ENCODE measurements at places on chromosomes 12 and 14.
A peak's percentile ranks its signal among the peaks of the same experiment; 100 is the strongest.

DNA sequence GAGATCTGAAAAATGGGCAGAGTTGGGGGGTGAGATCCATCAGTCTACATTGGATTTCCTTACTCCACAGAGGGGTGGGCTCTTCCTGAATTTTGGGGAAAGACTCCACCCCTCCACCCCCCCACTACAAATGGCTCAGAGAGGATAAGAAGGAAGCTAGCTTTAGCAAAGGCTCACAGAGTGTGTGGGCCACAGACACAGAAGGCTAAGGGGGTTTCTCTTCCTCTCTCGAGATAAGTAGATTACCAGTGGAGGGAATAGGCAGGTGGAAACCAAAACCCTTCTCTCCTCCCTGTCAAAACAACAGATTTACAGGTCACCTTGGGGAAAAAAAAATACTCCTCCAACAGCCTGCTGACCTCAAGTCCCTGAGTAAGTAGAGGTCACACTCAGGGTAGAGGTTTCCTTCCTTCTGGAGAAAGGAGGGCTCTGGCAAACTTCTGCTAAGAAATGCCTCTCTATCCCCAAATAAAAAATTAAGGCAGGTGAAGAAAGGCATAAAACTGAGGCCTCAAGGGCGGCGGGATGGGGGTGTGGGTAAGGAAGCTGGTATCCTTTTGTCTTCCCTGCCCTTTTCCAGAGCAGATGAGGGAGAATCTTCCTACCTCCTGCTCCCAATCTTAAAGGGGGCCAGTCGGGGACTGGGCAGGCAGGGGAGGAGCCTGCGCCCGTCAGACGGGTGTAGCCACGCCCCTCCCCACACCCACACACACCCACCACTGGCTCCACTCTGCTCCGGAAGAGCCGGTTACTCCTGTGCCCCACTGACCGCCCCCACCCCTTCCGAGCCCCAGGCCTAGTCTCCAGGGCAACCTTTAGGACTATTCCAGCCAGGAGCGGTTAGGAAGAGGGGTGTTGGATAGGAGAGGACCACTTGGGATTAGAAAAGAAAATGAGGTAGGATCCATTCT is 1.9 kb upstream of the BAZ2A start:
- peak; percentile 68 for DNase-seq

- DNase-seq: no peak
Observed at GRCh38 chr12:1252758-1253157, 261.7 kb downstream of the ERC1 start.

- DNase-seq: no peak
Observed at GRCh38 chr12:78612190-78612589, 252.4 kb upstream of the SYT1 start.

DNA sequence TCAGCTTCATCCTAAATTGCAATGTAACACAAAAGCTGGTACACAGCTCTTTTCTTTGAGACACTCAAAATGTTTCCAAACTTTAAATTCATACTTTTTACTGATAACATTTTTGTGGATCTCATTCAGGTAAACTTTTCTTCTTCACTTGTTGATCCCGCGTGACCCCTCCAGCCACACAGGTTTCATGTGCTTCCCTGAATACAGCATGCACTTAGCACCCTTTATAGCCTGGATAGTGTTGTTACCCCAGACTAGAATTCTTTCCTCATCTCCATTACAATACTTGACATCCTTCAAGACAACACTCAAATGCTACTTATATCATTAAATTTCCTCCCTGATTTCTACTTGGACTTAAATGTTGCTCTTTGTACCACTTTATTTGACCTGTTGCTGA is 373.4 kb downstream of the RAD51B start:
- DNase-seq: no peak

DNA sequence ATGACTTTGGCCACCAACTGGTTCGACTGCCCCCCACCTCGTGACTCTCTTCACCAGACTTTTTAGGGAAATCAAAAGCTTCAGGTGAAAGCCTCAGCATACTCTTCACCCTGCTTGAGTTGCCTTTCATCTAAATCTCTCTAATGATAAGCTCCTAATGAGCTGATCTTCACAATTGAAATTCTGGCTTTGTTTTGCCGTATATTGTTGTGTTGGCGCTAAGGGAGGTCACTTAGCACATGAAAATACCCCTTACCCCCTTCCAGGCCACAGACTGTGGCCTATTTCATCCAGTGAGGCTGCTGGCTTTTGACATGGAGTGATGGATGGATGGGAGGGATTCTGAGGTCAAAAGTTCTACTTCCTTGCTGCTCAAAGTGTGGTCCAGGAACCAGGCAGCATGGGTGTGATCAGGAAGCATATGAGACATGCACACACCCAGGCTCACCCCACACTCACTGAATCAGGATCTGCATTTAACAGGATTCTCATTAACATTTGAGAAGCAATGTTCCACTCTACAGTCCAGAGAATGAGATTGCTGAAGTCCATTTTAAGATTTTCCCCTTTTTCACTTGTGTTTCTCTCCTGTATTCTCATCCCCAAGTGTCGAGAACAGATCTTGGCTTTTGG is 131.4 kb downstream of the DACT1 start:
- no peak for DNase-seq

DNA sequence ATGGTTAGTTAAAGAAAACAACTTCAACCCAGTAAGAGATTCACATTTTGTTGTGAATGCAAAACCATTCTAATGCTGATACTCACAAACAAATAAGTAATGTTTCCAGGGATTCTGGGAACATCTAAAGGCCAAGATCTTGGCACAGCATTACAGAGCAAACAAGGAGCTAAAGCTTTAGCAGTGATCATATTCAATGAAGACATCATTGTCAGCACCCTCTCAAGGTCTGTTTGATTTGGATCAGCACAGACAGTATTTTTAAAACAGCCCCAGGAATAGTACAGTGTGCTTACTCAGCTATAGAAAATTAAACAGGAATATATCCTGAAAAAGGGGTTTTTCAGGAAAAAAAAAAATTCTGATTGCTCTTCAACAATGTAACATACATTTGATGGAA is 71.4 kb downstream of the TMEM260 start:
- DNase-seq: no peak

GRCh38 chr12:100567945-100568344 is 5.5 kb upstream of the GAS2L3 start:
- DNase-seq: no peak

GRCh38 chr14:50615552-50615951 is 52.6 kb downstream of the SAV1 start:
- no peak for DNase-seq

DNA sequence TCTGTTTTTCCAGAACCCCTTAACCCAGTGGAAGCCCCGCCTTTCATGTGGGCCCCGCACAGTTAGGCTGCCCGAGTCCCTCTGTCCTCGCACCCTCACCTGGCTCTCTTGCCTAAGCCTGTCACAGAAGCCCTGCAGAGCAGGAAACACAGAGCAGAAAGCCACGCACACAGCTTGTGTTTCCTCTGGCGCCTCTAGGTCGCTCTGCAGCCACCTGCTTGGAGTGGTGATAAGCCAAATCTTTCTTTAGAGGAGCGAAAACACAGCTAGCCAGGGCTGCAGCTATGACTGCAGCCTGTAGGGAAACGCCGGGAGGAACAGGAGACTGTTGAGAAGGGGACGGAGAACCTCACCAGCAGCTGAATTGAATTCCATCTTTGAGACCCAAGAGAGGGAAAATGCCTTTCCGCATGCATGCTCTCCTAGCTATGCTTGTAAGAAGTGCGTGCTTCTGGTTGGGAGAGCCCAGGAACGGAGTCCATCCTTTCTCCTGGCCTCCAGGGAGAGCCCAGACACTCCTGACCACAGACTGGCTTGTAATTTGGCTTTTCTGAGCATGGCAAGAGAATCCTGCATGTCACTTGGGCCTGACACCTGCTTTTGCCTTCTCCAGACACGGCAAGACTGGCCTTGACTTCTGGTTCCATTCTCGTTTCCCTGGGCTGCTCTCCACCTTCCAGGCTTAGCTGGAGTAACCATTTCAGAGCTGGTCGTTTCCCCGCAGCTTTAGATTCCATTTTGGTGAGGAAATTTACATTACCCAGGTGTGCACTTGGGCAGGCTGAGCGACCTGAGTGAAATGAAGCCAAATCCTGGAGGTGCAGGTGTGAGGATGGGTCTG is 301.6 kb downstream of the CACNA1C start:
- DNase-seq: no peak

DNA sequence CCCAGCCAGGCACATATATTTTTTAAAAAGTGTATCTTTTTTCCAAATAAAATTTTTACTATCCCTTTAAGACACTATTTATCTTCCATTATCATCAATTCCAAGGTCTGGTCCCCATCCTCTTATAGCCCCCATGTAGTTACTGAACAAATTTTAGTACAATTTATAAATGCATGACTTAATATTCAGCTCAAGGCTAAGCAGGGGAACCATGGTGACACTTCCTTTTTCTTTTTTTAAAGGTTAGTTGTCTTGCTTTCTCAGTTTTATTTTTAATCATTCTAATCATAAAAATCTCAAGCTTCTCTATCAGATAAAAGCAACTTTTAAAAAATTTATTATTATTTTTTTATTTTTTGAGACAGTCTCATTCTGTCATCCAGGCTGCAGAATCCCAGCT is 92.3 kb downstream of the TRAFD1 start:
- DNase-seq: no peak

DNA sequence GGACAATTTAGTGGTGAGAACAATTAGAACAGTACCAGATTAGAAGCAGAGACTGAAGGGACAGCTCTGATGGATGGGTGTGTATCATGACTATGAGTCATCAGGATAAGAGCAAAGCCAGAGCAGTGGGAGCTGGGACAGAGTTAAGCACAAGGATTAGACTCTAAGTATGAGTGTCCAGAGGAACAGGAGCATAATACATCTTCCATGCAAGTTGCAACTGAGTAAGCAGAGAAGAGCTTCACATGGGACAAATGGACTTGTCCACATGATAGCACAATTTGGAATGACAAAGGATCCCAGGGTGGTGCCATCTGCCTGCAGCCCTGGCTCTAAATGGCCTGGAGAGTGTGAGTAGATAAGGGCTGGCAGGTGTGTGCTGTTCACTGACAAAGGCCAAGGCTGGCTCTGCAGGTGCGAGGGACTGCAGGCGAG is 226.4 kb upstream of the CAND1 start:
- no peak for DNase-seq

GRCh38 chr14:69054030-69054429 is 74.9 kb upstream of the ACTN1 start:
- no peak for DNase-seq

- DNase-seq: no peak
Observed at GRCh38 chr12:112557951-112558630, 139.3 kb downstream of the PTPN11 start.

DNA sequence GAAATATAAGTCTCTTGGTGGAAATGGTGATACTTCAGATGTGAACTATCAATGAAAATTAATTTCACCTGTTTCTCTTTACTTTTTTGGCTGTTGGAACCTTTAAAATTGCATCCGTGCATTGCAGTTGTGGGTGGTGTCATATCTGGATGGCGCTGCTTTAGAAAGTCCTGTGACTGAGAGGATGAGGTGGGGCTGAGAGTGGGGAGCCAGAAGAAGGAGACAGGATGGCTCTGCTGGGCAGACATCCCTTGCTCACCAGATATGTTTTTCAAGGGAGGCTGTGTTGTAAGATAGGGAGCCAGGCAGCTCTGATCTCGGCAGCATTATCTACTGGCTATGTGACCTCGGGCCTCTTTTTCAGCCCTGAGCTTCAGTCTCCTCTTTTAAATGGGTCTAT is 12.7 kb downstream of the ASB2 start:
- DNase-seq: no peak

GRCh38 chr12:80469681-80470080 is 25.6 kb downstream of the PTPRQ start:
- no peak for DNase-seq

DNA sequence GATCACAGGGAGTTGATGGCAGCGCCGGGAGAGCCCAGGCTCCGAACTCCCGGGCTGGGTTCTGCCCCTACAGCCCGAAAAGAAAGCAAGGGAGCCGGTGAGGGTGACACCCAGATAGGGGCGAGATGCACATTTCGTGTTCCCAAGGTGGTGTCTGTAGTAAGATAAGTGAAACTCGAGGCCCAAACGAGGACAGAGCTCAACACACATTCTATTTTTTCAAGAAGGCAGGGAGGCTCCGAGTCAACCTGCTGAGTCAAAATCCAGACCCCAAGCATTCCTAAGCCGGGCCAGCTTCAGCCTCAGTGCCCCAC is 24.2 kb upstream of the YY1 start:
- DNase-seq: no peak

DNA sequence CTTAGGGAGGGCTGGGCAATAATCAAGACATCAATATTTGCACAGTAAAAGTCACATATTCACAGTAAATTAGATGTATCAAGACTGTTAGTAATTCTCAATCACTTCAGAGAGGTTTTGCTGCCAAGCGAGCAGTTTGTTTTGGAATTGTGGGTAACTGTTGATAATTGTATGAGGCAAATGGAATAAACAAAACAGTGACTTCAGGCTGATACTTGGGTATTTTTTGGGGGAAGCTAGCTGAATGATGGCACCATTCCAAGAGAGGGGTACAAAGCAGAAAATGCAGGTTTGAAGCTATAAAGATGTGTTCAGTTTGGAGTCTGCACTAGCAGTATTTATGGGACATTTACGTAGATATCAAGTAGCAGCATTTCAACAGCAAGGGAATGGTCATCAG is 232.8 kb upstream of the ATP2B1 start:
- no peak for DNase-seq

DNA sequence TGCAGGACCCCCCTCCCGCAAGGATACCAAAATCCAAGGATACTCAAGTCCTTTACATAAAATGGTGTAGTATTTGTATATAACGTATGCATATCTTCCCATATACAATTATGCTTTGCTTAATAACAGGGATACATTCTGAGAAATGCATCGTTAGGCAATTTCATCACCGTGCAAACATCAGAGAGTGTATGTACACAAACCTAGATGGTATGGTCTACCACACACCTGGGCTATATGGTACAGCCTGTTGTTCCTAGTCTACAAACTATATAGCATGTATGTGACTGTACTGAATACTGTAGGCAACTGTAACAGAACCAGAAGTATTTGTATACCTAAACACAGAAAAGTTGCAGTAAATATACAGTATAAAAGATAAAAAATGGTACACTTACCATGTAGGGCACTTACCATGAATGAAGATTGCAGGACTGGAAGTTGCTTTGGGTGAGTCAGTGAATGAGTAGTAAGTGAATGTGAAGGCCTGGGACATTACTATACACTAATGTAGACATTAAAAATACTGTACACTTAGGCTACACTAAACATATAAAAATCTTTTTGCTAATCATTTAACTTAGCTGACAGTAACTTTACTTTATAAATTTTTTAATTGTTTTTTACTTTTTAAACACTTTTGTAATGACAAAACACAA is 141.1 kb downstream of the SLC41A2 start:
- DNase-seq: no peak

GRCh38 chr14:21097636-21098075 is 799 bp downstream of the ZNF219 start:
- DNase-seq: no peak

DNA sequence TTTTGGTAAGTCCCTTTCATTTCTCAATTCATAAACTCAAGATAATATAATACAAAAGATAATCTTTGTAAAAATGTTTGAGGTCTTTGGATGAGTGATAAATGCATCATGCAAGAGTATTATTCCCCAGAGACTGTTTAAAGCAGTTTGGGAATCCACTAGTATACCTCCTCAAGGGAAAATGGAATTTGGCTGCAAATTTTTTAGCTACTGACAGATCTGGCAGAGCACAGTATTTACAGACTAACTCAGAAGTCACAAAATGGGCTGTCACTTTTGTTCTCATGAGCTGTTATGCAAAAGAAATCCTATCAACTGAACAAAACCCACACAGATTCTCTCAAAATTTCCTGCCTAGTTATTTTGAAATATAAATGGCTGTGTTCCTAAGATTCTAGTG is 9.9 kb downstream of the SPIC start:
- no peak for DNase-seq

- DNase-seq: no peak
Observed at GRCh38 chr12:17528394-17528793, 561.6 kb downstream of the RERGL start.

Measured in right lung (tissue), 10 donors.